ENCODE measurements at places on chromosomes 2 and 18. TPM values are rescaled to one million over a fixed set of nuclear protein-coding genes. Genes with fewer than 3 reads are reported as not detected.

- DNase-seq = peak; percentile 83
Observed at GRCh38 chr2:72115110-72116080, 32.3 kb downstream of the CYP26B1 start.

DNA sequence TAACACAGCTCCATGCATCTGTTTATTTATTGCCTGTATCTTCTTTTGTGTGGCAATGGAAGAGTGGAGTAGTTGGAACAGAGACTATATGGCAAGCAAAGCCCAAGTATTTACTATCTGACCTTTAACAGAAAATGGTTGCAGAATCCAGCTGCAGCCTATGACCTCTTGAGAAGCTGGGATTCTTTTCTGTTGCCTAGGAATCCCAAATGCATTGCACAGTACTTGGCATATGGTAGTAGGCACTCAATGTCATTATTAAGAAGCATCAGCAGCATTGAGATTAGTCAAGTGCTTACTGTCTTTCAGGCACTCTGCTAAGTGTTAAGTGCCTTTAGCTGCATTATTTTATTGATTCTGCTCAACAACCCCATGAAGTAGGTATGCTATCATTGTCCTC lies 331.6 kb downstream of the CCDC85A start:
- DNase-seq = no peak

GRCh38 chr2:116467243-116467642 lies 1347.2 kb upstream of the DDX18 start:
- DNase-seq = no peak

- DNase-seq = no peak
Observed at GRCh38 chr18:55079481-55080355, 120.5 kb upstream of the CCDC68 start.

DNA sequence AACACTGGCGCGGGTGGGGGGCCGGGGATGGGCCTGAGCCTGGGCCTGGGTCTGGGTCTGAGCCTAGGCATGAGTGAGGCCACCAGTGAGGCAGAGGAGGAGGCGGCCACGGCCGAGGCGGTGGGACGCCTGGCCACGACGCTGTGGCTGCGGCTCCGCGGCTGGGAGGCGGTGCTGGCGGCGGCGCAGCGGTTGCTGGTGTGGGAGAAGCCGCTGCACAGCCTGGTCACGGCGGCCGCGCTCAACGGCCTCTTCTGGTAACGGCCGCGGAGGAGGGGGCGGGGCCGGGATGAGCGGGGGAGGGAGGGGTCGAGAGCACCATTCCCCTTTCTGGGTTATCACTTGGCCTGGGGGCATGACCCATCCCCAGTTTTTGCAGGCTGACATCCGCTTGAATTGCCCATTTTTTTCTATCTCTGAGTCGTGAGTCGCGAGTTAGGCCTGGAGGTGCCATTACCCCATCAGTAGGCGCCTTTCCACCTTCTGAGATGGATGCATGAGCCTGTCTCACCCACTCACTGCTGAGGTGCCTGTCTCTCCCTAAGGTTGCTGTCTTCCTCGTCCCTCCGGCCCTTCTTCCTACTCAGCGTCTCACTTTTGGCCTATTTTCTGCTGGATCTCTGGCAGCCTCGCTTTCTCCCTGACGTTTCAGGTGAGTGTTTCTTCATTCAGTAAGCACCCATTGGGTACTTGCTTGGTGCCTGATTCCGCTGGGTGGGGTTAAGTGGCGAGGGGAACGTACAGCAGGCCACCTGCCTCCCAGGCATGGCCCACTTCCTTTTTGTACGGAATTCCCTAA lies 501 bp downstream of the RETREG2 start:
- peak; percentile 60 for DNase-seq

DNA sequence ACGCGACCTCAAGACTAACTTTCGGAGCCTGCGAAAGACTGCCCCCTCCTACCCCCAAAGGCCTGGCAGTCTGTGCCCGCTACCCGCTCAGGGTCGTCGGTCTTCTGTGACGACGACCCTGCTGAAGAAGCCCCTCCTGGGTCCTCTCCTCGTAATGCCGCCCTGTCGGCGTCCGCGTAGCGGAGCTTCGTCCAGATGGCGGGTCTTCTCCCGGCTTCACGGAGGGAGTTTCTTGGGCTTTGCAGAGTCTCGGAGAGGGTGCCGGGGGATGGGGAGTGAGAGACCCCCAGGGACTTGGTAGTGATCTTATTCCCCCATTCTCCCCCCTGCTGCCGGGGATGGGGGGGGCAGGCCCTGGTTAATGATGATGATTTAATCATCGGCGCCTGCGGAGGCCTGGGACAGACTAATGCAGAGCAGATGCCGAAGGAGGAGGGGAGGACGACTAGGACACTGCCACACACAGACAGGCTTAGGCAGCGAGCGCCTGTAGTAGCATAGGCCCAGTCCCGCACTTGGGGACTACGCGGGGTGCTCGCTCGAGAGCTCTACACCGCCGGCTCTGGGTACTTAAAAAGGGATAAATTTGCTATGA lies 528 bp upstream of the PCGF1 start:
- no peak for DNase-seq

- DNase-seq = no peak
Observed at GRCh38 chr2:234098681-234099080, 48.2 kb downstream of the SPP2 start.

DNA sequence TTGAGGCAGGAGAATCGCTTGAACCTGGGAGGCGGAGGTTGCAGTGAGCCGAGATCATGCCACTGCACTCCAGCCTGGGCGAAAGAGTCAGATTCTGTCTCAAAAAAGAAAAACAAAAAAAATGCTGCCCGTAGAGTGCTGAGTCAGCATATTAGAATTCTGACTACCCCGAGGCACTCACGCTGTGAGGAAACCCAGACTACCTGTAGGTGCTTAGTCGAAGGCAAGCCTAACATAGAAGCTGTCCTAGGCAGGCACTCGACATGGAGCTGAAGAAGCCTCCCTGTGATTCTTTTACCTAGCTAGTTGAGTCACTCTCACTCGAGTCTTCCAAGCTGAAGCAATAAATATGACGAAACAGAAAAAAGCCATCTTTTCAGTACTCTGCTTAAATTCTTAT lies 1323.2 kb upstream of the DDX18 start:
- DNase-seq = no peak

- DNase-seq = peak; percentile 38
Observed at GRCh38 chr2:128752691-128753263, 434.1 kb upstream of the HS6ST1 start.

- no peak for DNase-seq
Observed at GRCh38 chr18:45651275-45651674, 36.0 kb downstream of the SLC14A2 start.

DNA sequence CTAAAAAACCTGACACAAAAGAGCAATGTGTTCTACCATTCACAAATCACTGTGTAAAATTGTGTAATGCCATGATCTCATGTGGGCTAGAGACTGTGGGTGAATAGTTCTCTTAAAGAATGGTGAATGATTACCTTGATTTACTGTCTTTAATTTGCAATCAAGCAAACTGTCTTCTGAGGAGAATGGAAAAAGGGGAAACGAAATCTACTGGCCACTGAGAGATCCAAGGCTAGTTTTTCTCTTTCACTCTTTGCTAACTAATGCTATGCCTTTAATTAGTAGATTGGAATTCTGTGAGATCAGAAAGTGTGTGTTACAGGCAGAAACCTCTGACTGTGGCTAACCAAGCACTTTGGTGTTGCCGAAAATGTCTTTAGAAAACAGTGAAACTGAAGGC lies 422.7 kb downstream of the TGIF1 start:
- no peak for DNase-seq

- no peak for DNase-seq
Observed at GRCh38 chr2:216632952-216633615, at the start of gene IGFBP2. IGFBP2 (plus strand) TSS chr2:216633420; CDS start chr2:216633524, 104 bp downstream.

- DNase-seq = no peak
Observed at GRCh38 chr2:95374451-95374920, 28.0 kb upstream of the FAHD2A start.

- DNase-seq = no peak
Observed at GRCh38 chr2:158009399-158009798, 92.3 kb upstream of the UPP2 start.

DNA sequence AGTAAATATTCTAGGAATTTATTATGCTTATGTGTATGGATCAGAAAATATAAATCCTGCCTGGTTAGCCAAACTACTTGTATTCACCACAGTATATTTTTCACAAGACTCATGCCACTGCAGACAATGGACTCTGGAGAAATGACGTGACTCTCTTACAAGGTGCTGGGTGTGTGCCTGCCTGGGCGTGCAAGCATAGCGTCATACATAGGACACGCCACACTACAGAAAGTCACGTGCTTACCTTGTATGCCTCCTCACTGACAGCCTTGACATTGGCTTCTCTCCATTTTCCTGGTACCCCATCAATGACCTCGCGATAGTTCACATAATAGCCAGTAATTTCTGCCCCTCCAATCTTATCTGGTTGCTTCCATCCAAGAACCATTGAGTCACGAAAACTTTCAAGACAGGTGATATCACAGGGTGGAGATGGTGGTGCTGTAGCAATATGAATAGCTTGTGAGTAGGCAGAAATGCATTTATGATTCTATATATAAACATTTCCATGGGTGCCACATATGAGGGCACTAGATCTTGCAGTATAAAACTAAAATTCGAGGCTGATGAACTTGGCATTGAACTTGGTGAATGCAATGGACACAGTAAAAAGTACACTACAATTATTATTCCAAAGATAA lies 93.2 kb downstream of the MYOM1 start:
- DNase-seq = no peak

DNA sequence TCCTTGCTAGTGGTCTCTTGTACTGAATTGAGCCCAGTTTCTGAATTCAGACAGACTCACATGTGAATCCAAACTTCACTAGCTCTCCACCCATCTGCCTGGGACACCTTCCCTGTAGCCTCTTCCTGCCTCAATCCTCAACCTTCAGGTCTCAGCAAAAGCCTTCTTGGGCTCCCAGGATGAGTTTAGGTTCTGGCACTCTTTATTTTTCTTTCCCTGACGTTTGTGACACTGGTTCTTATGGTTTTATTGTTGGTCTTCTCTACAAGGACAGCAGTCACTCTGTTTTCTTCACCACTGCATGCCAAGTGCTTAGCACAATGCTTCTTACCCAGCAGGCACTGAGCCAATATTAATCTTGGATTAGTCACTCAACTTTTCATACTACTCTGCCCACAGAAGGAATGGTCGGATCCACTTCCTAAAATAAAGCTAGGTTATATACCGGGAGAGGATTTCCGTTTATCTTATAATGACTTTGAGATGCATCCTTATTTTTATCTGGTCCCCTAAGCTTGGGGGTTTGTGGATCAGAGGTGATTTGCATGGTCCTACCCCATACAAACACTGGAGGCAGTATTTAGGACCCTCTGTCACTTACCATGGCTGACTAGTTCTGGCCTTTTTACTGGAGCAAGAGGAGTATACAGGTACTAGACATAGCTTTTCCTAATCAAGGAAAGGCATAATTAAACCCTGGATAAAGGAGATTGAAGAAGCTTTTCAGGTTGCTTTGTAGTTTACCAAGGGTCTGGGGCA lies 186.3 kb downstream of the MYCN start:
- peak; percentile 23 for DNase-seq

DNA sequence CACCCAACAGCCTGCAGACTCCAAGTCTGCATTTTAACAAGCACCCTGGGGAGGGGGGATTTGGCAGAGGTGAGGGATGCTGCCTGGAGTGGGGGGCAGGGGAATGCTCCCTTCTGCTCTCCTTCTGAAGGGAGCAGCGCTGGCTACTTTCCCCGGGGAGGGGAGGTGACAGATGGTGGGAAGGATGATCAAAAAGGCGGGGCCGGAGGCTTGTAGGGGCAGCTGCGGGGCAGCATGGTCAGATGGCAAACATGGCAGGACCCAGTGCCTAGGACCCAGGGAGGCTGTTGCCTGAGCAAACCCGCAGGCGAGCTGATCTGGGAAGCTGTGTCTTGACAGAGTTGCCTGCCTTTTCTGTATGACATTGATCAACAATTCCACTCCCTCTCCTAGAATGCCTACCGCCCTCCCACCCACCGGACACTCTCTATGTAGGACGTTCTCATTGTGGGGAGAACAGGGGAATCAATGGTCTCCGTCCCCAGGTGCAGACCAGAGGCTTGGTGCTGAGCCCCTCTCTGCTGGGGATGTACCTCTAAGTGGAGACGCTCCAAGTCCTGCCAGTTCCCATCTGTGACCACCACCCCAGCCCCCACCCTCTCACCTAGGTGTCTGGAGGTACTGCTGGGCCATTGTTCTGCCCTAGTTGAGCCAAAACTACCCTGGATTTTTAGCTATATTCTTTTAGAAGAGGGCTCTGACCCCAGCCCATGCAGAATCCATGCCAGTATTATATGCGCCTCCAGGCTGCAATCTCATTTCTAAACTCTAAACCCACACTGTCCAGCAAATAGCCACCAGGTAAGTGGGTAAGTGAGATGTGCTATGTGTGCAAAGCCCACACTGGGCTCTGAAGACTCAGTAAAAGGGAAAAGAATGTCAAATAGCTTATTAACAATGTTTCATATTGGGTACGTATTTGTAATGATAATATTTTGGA lies 89.7 kb upstream of the SEC11C start:
- DNase-seq = no peak

- no peak for DNase-seq
Observed at GRCh38 chr2:96534141-96534540, 2.4 kb upstream of the ARID5A start.

GRCh38 chr2:238169708-238170251 lies 11.0 kb downstream of the ERFE start:
- DNase-seq = peak; percentile 78

DNA sequence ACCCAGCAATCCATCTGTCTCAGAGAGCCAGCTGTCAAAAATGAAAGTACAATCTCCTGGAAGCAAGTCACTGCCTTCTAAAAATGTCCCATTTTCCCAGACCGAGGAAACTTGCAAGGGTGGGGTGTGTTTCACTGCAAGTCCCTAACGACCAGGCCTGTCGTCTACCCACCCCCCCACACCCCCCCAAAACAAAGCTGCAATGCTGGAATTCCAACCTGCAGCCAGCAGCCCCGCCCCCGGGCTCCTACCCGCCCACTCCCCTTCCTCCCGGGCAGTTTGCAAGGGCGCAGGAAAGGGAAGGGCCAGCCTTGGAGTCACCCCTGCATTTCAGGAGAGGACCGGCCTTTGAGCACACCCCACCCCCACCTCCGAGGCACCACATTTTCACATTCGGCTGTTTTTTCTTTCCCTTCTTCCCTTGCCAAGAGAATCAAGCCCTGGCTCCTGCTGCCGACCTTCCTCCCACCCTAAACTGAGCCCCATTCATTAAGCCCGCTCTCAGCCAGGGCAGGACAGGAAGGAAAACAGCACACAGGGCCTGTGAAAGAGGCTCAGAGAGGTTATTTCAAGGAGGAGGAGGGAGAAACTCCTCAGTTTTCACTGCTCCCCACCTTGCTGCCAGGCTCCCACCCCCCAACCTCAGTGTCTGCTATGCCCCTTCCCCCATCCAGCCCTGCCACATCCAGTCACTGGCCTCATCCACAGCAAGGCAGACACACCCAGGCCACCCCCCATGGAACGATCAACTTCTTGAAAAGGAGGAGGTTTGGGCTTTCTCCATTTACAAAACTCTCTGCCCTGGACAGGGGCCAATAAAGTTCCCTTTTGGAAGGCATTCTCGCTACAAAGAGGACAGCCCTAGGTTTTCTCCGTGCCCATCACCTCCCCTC lies 11.3 kb downstream of the SMAD7 start:
- no peak for DNase-seq

The SFT2D3 gene
- total RNA-seq = 5.9 TPM

The MPPE1 gene
- 18.7 TPM for total RNA-seq

The POTEE gene
- total RNA-seq = not detected

The DYNAP gene
- total RNA-seq = not detected

The CRYGC gene
- total RNA-seq = not detected

The COLEC11 gene
- 56.6 TPM for total RNA-seq

The CBLN2 gene
- 1.3 TPM for total RNA-seq

The EVA1A gene
- 1.2 TPM for total RNA-seq

The CCDC74B gene
- total RNA-seq = 1.1 TPM

The SH3BP4 gene
- total RNA-seq = 27.2 TPM

The ODC1 gene
- total RNA-seq = 41.3 TPM

The SLC25A52 gene
- total RNA-seq = not detected

The GAREM2 gene
- 48.4 TPM for total RNA-seq

The CD302 gene
- 28.7 TPM for total RNA-seq

The TTN gene
- 1,330 TPM for total RNA-seq

The RUFY4 gene
- 0.12 TPM for total RNA-seq

Measured in right atrium auricular region (tissue), 2 donors.